ENCODE measurements at places on chromosomes 11 and 22.

GRCh38 chr11:122646549-122647340, 8.8 kb upstream of the UBASH3B start:
- DNase-seq = no peak

- DNase-seq = no peak
These were observed 24.7 kb downstream of the GAL start for GRCh38 chr11:68709062-68709461.

GRCh38 chr11:61121917-61122316, 19.6 kb downstream of the CD5 start:
- no peak for DNase-seq

- no peak for DNase-seq
These were observed 58.8 kb downstream of the CHRDL2 start for GRCh38 chr11:74672332-74672955.

DNA sequence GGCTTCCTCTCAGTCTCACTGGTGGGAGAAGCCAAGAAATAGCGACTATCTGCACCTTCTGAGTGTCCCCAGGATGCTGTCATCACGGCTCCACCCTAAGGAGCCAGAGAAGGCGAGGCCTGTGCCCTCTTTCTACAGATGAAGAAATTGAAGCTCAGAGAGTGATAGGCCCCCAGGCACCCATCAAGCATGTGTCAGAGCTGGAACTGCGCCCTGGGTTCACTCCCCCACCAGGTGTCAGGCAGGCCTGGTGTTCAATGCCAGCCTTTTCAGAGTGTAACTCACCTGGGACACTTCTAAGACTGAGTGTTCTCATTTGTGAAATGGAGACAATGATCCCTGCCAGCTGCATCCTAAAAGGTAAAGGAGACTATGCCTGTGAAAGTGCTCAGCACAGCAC, 127.3 kb upstream of the SEZ6L start:
- DNase-seq = no peak

DNA sequence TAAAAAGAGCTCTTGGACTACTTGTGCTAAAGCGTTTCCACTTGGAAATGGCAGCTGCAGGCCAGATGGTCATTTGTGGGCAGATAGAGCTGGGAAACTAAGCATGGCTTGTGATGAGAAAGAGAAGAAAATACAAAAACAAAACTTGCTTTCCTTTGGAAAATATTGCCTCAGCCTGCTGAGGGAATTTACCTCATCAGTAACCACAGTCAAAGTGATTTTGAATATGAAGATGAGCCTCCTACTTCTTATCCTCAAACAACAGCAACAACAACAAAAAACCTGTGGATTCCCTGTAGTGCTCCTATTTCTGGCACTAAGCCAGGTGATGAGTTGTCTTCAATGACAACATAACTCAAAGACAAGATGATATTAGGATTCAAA, 62.7 kb upstream of the FIBIN start:
- DNase-seq = no peak

DNA sequence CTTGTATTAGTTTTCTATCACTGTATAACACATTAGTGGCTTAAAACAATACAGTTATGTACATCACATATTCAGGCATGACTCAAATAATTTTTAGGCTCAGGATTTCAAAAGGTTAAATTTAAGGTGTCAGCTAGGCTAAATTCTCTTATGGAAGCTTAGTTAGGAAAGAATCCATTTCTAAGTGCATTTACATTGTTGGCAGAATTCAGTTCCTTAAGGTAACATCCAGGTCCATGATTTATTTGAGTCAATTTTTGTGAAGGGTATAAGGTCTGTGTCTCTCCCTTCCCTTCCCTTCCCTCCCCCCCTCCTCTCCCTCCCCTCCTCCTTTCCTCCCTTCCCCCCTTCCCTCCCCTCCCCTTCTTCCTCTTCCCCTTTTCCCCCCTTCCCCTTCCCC, 399.0 kb upstream of the CNTN5 start:
- DNase-seq = no peak

DNA sequence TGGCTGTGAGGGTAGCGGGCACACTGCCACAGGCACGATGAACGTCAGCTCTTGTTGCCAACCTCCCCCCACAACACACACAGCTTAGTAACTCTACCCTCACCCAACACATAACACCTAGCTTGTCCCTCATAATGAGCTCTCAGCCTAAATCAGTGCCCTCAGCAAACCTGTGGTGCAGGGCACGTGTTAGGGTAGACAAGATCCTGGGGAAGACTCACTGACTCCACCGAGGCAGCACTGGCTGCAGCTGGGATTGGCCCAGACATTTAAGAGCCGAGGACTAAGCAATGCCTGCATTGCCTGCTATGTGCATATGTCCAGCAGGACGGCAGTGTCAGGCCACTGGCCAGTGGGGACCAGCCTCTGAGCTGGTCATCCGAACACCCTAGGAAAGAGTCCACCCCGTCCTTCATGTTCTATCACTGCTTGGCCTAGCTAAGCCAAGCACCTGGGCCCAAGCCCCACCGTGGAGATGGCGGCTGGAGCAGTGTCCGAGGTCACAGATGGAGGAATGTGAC, 32.9 kb upstream of the TRIM29 start:
- no peak for DNase-seq

DNA sequence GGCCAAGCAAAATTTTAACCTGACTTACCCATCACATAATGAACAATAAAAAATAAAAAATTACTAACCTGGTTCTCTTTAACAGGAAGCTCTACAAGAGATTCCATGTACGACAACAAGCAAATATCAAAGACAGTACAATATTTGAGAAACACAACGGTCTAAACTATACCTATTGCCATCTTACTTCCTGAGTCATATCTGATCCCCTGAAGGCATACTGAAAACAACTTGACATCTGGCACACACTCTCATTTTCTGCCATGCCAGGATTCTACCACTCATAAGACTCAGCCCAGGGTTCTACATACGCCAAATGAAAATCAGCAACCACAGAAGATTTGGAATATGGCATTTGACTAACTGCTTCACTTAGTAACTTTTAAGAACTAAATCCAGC, 13.8 kb downstream of the DENND5A start:
- DNase-seq = no peak

GRCh38 chr22:37048133-37048532, 3.4 kb upstream of the KCTD17 start:
- no peak for DNase-seq

DNA sequence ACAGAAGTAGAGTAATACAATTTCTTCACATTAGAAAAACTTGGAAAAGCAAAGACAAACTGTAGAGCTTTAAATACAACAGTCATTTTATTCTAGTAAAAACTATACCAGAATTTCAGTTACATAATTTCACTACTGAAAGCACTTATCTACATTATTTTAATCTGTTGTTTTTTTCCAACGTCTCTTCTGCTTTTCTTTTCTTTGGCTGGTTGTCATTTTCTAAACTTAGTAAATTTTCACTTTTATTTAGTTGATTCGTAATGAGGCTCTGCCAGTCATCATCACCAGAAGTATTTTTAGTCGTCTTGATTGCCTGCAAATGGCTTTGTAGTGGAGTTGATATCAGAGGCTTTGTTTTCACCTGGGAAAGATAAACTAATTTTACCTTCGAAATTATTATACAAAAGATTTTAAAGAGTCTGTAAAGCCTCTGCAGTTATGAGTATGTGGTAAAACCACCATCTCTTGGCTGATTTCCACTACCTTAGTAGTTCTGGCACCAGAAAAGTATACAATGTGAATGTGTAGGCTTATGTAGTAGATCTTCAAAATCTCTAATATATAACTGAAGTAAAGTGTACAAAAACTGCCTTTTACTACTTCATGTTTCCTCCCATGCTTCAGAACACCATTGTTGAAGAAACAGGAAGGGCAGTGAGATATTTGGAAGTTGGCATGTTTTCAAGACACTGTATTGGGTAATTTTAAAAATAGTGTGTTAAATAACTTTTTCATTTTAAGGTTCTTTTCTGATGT, 19.2 kb downstream of the EIF3M start:
- DNase-seq = no peak

- DNase-seq = no peak
These were observed 49.7 kb downstream of the RTL6 start for GRCh38 chr22:44448271-44448830.

DNA sequence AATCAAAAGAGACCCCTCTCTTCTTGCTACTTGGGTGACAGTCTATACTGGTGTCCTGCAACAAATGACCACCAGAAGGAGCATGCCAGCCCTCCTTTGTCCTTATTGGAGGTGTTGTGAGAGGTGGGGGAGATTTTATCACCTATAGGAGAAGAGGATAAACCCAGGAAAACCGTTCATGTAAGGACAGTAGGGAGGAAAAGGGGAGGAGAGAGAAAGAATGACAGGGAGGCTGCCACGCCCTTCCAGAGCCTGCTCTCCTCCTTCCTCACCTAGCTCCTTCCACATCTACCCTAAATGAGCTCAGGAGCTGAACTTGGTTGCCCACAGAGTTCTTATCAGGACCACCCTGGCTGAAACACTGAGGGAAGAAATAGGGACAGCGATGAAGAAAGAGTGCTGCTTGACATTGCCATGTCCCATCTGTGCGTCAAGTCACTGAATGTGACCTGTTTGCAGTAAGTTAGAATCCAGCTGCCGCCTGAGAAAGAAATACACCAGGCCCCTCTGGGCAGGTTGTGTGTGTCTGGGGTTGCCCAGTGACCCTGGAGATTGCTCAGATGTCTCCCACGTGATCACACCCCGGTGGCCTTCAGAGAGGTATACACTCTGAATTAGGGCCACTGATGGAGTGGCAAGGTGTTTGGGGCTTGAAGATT, 40.4 kb upstream of the ETS1 start:
- no peak for DNase-seq

DNA sequence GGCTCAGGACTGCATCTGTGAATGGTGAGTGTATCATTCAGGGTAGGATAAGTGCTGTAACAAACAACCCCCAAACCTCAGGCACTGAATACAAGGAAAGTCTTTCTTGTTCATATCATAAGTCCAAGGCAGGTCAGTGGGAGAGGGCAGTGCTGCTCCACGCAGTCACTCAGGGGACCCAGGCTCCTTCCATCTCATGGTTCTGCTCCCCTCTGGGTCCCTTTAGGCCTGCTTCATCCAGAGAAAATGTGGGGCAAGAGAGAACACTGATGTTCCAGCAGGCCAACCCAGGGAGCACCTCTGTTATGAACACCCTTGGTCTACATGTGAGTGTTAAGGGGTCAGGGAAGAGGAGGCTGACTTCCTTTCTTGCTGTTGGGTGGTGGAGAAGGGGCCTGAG, 187.8 kb downstream of the CHST1 start:
- DNase-seq = no peak

- DNase-seq = no peak
These were observed 99.5 kb downstream of the RDX start for GRCh38 chr11:110196884-110197420.

- no peak for DNase-seq
These were observed 306.8 kb downstream of the CNTN5 start for GRCh38 chr11:99327527-99327926.

- DNase-seq = no peak
These were observed 887.3 kb upstream of the TENM4 start for GRCh38 chr11:80327956-80328614.

DNA sequence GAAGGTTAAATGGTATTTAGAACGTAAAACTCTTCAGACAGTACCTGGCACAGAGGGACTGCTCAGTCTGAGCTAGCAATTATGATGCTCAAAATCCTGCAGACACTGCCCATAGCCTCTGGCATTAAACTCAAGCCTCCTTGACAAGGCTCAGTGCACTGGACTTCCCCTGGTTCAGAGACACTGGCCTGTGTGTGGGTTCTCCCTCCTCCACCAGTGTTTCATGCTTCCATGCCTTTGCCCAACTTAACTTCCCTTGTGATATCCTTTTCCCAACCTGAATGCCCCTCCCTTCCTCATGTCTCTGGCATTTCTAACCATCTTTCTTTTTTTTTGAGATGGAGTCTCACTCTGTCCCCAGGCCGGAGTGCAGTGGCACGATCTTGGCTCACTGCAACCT, 9.1 kb downstream of the LTBP3 start:
- no peak for DNase-seq

GRCh38 chr11:124646148-124646547, 23.5 kb downstream of the TBRG1 start:
- DNase-seq = no peak

DNA sequence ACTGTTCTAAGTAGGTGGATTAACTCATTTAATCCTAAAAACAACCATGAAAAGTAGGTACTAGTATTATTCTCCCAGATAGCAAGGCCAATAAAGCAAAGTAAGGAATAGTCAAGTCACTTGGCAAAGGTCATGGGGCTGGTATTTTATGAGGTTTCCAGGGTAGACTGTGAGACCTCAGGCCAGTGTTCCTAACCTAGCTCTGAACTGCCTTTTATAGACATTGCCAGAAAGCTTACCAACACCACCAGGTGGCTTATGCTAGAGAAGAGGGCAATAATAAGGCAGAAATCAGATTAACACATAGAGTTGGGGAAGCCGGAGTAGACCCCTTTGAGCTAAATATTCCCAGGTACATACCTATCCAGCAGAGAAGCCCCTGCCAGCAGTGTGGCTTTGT, 490.9 kb upstream of the TENM4 start:
- DNase-seq = no peak

DNA sequence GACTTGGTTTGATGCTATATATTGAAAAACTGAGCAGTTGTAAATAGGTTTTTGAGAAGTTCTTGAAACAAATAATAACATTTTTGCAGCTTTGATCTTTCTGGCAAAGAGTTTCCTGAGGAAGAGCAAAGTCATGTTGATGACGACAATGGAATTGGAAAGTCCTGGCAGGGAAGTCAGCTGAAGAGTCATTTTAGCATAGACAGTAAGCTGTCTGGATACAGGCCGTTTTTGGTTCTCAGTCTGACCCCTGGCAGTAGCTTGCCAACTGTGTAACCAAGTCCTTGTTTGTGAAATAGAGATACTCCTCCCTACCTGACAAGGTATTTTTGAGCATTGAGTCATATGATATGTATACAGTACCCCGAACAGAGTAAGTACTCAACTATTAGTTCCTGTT, 193.3 kb downstream of the C11orf91 start:
- DNase-seq = no peak

GRCh38 chr11:1964955-1965354, 17.8 kb downstream of the MRPL23 start:
- no peak for DNase-seq

DNA sequence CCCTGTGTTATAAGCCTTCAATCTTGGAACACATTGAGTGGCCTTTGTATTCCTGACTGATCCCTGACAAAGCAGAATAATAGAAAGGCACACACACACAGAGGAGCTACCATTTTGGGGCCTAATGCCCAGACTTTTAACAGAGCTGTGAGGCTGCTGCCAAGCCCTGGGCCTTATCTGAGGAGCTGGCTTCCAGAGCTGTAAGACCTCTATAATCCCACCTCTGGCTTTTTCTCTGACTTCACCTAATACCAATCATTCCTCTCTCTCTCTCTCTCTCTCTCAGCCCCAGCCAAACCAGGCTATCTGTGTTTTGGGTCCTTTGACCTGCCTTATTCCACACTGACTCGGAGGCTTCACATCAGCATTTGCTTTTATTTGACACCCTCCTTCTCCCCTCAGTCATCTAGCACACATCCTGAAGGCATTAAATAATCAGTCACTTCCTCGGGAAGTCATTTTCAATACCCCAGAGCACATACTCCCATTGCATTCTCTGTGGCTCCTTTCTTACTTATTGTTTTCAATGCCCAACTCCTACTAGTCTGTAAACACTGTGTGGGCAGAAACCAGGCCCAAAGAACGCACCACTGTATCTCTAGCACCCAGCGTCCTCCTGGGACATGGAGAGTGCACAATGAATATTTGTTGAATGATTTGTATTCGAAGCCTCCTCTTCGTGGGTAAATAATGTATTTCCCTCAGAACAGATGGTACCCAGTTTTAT, 21.2 kb upstream of the TRIM44 start:
- no peak for DNase-seq
